Stimulated activated naive CD8-positive, alpha-beta T cell treated with anti-CD3 and anti-CD28 coated beads, Interleukin-15, amount 100 ng/mL, for 72 hours (primary cell): ENCODE measurements at places on chromosomes 7 and 10.

GRCh38 chr7:21361413-21362125, 66.3 kb upstream of the SP4 start:
- DNase-seq: no peak

GRCh38 chr10:79905322-79906314, 43.3 kb downstream of the SFTPD start:
- DNase-seq: no peak

DNA sequence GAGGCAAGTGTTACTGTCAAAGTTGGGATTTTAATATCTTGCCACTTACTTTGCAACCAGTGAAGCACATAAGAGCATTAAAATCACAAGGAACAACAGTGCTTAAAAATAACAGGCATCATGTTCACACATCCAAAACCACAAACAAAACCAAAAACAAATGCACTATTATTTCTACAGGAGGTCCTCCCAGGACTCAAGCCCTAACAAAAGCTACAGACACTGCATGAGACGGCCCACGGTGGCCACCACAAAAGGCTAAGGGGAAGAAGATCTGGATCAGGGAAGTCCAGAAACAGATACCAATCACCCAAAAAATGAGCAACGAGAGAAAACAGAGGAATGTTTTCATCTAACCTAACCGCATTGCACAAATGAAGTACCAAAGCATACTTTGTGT, 158.4 kb downstream of the ZMYND11 start:
- no peak for DNase-seq

GRCh38 chr7:38539477-38540081, 91.6 kb downstream of the AMPH start:
- DNase-seq: no peak

DNA sequence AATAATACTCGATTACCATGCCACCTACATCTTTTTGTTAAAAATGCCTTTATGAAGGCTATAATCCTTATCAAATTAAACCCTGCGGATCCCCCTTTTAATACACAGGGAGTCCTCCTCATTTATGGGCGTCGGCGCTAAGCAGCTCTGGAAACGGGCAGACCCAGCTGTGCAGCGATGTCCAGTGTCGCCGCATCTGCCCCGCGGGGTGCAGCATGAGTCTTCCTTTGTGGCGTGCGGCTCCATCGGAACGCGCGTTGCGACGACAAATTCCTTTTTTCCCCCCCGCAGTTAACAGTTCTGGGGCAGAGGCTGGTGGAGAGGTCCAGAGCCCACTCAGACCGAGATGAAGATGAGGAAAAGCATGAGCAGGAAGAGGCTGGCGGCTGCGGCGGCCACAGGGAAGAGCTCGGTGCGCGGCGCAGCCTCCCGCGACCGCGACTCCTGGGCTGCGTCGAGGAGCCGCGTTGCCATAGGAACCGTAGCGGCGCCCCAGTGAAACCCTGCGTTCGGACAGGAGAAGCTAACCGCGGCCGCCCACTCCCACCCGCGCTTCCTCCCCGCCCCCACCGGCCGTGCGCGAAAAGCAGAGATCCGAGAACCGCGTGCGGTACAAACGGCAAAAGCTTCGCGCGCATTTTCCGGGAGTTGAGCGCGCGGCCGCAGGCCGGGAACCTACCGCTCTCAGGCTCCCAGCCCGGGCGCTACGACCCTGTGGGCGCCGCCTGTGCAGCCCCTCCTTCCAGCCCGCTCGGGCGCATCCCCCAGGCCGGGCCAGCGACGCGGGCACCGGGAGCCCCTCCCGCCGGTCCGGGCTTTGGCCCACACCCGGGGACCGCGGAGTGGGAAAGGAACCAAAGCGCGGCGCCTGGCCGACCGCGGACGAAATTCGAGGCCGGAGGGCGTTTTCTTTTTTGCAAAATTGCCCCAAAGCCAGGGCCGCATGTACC, 130.6 kb downstream of the SPAG6 start:
- DNase-seq: peak; percentile 15
